IPS DF 6.9 (cell line): ENCODE measurements at places on chromosomes 11 and 22.

DNA sequence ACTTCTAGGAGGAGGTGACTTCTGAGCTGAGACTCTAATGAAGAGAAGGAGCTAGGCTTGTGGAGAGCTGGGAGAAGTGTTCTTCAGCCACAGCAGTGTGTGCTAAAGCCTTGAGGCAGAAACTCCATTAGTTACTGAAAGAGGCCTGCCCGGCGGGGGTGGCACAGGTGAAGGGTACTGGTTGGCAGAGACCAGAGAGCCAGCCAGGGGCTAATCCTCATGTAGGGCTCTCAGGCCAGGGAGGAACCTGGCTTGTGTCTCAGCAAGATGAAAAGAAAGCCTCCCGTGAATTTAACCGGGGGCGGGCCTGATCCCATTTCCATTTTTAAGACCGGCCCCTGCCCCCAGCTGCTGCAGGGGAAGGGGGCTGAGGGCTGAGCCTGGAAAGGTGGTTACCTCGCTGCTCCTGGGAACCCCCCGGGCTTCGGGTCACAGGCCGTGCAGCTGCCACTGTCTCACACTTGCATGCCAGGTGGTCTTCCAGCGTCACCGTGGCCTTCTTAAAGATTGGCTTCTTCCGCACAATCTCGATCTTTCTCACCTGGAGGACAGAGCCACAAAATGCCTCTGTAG is 15.0 kb downstream of the PDGFB start:
- no peak for DNase-seq

GRCh38 chr11:17406082-17406817 is 17.8 kb upstream of the KCNJ11 start:
- DNase-seq = no peak

GRCh38 chr22:35630387-35630793 is 13.3 kb upstream of the MB start:
- no peak for DNase-seq

GRCh38 chr22:30615543-30615954 is 8.6 kb downstream of the TCN2 start:
- no peak for DNase-seq

GRCh38 chr22:44400763-44401060 is 88.0 kb upstream of the SHISAL1 start:
- DNase-seq = no peak
